ENCODE measurements at places on chromosomes 16 and 17.

- no peak for DNase-seq
Measured at GRCh38 chr16:8905795-8906591, 23.8 kb downstream of the LITAFD start.

DNA sequence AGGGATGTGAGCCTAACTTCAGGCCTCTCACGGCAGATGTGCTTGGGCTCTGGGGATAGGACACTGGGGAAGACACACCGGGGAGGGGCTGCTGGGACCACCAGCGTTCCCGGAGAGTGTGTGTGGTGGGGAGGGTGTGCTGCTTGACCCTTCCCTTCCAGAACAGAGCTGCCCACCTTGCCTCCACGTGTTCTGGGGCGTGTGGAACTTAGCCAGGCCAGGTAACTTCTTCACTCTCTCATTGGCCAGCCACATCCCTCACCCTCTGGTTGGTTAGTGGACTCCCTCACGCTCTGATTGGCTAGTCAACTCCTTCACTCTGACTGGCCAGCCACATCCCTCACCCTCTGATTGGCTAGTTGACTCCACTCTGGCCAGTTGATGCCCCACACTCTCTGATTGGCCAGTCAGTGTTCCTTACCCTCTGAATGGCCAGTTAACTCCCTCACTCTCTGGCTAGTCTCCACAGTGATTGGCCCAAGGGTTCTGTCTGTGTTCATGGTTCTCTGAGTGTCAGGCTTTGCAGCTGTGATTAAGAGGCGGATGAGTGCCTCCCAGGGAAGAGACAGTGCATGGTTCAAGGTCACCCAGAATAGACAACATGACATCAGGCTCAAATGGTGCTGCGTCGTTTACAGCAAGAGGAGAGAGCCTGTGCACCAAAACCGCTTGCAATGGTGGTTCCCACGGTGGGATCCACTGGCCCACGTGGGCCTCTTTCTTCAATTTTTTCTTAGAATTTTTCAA, 10.0 kb downstream of the TMEM235 start:
- DNase-seq, result no peak

DNA sequence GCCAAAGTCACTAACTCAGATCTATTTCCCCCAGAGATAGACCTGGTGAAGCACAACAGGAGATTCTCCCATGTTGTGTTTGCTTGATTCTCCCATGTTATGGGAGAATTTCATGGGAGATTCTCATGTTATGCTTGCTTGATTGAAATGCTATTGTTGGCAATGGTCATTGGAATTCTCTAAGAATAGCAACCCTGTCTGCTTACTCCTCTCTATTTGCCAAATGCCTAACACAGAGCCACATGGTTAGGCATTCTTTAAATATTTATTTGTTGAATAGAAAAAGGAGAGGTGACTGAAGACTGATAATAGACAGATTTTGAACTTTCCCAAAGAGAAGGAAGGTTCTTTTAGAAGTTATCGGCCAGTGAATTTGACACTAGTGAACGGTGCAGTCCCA, 111.5 kb upstream of the MPHOSPH6 start:
- no peak for DNase-seq

DNA sequence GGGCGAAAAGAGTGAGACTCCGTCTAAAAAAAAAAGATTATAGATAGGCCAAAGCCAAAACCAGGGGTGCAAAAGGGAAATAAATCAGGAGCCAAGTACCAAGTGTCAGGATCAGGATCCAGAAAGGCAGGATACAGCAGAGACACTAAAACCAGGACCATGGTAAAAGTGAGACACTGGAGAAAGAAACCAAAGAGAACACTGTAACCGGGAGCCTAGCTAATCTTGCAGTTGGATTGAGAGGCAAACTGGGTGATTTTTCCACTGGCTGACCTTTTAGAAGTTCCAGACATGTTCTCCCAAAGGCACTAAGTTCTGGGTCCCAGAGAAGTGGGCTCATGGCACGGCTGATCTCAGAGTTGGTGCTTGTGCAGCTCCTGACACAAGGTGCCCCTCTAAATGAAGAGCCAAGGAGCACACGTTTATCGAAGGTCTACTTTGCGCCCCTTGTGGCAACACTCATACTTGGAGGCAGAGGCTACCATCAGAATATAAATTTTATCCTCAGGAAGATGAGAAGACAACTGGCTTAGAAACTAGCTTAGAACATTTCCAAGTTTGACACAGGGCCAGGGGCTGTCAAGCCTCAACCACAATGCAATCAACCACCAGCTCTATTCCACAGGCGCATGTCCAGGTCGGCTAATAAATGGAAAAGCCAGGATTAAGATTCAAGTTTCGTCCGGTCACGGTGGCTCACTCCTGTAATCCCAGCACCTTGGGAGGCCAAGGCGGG, 27.5 kb upstream of the HELZ start:
- no peak for DNase-seq

GRCh38 chr17:27538156-27538955, 82.1 kb downstream of the KSR1 start:
- DNase-seq, result no peak

- no peak for DNase-seq
Measured at GRCh38 chr16:16147316-16147999, 75.8 kb downstream of the ABCC6 start.

Measured in stimulated activated CD4-positive, alpha-beta T cell treated with anti-CD3 and anti-CD28 coated beads, TNF-alpha, amount 100 ng/mL, for 48 hours (primary cell).